ENCODE measurements at places on chromosomes 3 and 15. TPM values are rescaled to one million over a fixed set of nuclear protein-coding genes. Genes with fewer than 3 reads are reported as not detected.

Gene GPR176
- 0.95 TPM for total RNA-seq

Gene GHRL
- 29.6 TPM for total RNA-seq

Gene COL6A6
- 6.3 TPM for total RNA-seq

Gene TRIM42
- total RNA-seq, result not detected

Gene SEMA3F
- total RNA-seq, result 48.0 TPM

Gene CD86
- total RNA-seq, result not detected

Gene SLC2A2
- 1.9 TPM for total RNA-seq

Gene GRM7
- total RNA-seq, result 10.8 TPM
